ENCODE measurements at places on chromosomes 2 and 18. TPM values are rescaled to one million over a fixed set of nuclear protein-coding genes. Genes with fewer than 3 reads are reported as not detected.

The ERICH2 gene
- 5.6 TPM for total RNA-seq

The SLC35F6 gene
- total RNA-seq: 42.2 TPM

The SNED1 gene
- total RNA-seq: 38.4 TPM

The ADD2 gene
- 1.4 TPM for total RNA-seq

The MBP gene
- 78.9 TPM for total RNA-seq

The GPR35 gene
- total RNA-seq: 3.4 TPM

The ERBB4 gene
- total RNA-seq: 22.6 TPM

The NOL4 gene
- not detected for total RNA-seq

The C1GALT1C1L gene
- 0.35 TPM for total RNA-seq

Data from upper lobe of right lung (tissue), 1 donor.